ENCODE measurements at places on chromosomes 5 and 9.

DNA sequence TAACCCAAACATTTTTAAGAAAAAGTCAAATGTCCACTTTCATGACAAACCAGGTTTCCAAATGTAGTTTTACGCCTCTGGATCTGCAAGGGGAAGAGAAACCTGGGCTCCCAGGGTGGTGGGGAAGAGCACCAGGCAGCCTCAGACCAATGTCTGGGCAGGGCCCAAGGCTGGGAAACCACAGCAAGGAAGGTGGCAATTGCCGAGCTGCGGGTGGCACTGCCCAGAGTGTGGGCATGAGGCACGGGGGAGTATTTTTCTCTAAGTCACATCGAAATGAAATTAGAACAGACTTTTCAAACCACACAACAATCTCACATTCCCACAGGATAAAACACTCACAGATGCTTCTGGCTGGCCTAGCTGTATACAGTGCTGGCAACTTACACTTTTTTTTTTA, 32.6 kb upstream of the RASGEF1C start:
- no peak for DNase-seq

DNA sequence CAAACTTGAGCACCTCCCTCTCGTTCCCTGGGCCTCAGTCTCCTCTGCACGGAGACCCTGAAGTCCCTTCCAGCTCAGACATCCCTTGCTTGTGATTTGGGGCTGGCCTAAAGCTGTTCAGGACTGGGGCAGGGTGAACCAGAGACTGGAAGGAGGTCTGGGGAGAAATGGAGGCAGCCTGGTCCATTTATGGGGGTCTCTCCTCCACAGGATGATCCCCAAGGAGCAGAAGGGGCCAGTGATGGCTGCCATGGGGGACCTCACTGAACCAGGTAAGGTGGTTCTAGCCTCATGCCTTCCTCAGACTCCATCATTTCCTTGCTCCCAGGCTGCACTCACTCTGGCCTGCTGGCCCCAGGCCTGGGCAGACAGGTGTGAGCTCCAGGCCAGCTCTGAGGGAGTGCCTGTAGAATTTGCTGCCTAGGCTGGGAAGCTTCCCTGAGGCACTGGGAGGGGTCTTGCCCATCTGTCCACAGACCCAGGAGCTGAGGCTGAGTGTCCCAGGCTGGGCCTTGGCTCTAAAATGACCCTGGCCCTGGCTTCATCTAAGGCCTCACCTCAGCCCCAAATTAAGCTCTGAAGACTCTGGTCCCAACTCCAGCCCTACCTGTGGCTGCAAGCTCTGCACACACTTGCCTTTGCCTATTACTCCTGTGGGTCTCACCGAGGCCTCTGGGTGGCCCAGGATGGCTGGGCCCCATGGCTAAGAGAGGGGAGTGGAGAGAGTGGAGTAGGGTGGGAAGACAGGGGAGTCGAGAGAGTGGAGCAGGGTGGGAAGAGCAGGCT, 1.9 kb downstream of the MYOZ3 start:
- no peak for DNase-seq

DNA sequence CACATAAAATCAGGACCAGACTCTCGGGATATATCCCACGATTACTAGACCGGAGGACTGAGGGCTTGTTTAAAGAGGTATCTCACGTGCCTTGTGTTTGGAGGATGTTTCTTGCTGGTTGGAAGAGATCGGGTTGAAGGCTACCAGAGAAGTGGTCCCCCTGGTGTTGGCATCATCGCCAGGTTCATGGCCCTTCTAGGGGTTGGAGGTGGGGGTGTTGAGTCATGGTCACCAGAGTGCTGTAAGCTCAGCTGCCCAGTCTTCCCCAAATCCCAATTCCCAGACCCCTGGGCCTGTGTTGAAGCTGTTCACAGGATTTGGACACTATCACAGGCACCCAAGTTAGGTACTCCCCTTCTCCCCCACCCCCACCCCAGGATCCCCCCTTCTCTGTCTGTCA, 29.1 kb upstream of the PRDM12 start:
- no peak for DNase-seq

GRCh38 chr5:83750749-83751148, 30.1 kb upstream of the HAPLN1 start:
- DNase-seq, result peak; percentile 34

GRCh38 chr5:56746553-56747339, 68.6 kb upstream of the MAP3K1 start:
- DNase-seq, result peak; percentile 50
